Right lobe of liver (tissue), 6 donors: ENCODE measurements at places on chromosomes 1 and 21.

DNA sequence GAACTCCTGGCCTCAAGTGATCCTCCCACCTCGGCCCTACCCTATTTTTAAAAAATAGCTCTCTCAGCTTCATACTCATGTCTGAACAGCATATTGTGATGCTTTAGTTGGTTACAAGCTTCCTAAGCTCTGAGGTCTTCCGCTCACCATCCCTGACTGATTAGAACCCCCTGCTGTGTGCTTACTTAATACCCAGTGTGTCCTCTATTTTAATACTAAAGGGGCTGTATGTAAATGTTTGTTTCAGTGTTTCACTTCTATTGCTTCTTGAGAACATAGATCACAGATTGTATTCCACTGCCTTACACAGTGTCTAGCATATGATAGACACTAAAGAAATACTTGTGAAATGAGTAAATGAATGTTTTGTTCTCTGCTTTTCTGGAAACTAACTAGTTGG is 29.8 kb downstream of the ZYG11B start:
- DNase-seq = no peak

GRCh38 chr1:3308053-3308452 is 146.4 kb upstream of the ARHGEF16 start:
- DNase-seq = no peak

DNA sequence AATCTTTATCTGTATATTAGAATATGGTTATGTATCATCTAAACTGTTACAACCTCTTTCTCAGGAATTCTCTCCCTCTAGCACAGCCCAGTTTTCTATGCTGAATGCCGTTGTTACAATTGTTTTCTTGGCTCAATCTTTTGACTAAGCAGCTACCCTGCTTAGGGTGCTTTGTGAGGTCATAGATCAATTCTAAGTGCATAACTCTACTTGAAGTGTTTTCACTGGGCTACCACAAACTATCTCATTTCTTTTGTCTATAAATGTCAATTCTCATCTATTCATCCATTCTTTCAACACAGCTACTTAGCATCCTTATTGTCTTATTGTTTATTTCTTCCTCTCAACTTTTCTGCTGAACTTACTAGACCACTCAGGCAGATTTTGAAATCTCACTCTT is 77.1 kb downstream of the CEP350 start:
- DNase-seq = no peak

DNA sequence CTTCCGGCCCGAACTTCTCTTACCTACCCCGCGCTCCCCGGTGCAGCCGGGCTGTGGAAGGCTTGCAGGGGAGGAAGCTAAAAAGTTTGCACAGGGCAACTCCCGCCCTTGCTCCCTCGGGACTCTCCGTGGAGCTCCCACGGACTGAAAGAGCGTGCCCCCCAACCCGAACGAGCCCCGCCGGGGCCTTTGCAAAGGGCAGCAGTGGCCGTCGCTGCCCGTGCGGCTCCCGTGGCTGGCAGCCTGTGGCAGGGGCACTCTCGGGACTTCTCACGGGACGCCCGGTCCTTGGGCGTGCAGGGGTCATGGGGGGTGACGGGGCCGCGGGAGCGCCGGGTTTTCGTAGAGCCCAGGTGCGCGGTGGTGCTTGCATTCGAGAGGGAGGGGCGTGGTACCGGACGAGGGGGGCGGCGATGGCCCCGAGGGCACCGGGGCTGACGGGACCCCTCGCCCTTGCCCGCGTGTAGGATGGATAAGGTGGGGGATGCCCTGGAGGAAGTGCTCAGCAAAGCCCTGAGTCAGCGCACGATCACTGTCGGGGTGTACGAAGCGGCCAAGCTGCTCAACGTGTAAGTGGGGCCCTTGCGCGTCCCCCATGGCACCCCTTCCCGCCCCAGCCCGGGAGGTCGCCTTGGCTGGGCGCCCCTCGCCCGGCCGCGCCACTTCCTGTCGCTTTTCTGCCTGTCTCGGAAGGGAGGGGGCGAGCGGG is 711 bp downstream of the GADD45A start:
- peak; percentile 65 for DNase-seq

GRCh38 chr1:223271085-223271781 is 92.7 kb downstream of the SUSD4 start:
- DNase-seq = no peak

DNA sequence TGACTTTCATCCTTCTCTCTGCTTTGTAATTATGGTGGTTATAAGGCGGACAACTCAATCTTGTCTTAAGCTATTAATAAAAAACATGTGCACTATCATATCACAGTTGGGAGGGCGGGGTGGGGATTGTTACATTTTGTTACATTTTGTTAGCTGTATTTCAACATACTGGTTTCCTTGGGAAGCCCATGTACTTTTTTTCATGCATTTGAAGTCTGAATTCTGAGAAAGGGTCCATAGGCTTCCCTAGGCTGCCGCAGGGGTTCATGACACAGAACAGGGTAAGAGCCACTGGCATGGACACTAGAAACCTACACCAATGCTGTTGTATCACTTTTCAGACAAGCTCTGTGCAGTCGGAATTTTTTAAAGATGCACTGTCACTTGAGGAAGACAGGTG is 178.8 kb downstream of the ETS2 start:
- DNase-seq = no peak

DNA sequence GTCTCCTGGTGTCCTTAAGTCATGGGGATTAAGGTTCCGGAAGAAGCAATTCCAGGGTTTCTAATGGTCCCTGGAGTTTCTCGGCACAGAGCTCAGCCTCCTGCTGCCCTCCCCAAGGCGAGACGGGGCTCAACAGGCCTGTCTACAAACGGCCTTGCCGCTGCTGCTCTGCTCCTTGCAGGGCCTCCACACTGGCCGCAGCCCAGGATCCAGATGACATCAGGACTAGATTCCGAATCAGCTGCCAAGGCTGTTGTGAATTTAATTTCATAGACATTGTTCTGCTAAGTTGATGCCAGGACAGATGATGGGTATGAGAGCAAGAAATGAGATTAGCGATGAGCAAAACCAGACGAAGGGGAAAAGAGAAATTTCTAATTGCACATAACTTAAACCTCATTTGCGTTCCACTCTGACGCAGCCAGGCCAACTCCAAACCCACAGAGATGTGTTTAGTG is 103.6 kb upstream of the BACE2 start:
- DNase-seq = no peak

GRCh38 chr1:45846931-45847330 is 43.5 kb downstream of the MAST2 start:
- DNase-seq = no peak

DNA sequence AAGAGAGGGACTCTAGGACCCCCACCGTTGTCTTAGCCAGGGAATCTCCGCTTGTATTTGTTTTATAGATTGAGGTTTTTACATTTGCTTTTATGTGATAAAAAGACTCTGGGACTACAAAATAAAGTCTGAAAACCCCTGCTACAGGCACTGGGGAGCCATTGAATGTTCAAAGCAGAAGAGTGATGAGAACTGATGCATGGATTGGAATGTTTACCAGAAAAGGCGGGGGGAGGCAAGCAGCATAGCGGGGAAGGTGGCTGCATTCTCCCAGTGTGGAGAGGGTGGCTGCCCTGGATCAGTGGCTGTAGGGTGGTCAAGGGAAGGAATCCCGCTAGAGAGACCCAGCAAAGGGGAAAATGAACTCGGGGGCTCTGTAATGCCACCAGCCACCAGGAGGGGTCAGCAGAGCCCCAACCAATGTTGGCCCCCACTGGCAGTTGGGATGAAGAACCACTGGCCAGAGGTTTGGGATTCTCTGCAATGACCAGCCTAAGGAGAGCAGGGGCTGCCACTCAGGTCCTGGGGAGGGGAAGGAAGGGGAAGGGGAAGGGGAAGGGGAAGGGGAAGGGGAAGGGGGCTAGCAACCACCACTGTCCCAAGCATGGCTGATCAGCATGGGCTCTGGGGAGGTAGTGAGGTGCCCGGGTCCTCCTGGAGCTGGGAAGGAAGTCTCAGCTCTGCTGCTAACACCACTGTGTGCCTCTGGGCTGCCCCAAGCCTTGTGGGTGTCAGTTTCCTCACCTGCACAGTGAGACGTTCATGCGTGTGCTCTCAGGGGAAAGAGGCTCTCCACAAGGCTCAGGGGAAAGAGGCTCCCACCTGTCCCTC is 19.2 kb upstream of the PEF1 start:
- DNase-seq = peak; percentile 51

GRCh38 chr1:228096416-228097332 is 6.5 kb downstream of the C1orf35 start:
- no peak for DNase-seq

DNA sequence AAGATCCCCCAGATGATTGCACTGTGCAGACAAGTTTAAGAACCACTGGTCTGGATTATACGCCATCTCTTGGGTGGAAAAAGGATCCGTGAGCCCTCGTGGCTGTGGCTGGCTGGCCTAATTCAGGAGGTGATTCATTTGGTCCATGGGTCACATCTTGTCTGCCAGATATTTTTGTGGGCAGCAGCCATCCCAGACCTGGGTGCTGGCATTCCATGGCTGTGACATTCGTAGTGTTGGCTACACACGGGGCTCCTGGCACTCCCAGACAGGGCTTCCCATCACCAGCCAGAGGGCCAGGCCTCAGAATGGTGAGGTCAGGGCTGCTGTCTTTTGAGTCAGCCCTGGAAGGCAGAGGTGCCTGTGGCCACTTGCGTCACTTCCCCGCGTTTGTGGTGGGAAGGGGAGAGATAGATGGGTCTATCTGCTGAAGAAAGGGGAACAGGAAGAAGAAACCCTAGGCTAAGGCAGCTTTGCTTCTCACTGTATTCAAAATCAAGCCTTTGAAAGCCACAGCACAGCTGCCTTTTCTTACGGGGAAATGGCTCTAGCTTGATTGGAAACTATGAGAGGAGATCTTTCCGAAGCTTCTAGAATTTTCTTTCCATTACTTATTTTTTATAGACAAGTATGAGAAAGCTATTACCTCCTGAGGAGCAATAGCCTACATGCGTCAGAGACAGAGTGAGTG is 32.4 kb downstream of the EIF2D start:
- DNase-seq = peak; percentile 88

DNA sequence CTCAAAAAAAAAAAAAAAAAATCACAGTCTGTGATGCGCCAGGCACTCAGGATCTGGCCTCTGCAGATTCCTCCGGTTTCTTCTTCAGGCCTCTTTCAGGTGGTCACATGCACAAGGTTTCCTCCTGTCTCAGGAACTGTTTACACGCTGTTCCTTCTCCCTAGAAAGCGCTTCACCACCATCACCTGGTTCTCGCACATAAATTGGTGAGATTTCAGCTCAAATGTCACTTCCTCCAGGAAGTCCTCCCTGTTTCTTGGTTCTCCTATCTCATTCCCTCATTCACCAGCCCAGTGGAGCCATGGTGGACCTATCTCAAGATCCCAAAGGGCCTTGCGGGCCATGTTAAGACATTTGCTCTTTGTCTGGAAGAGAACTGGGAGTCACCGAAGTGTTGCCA is 26.7 kb downstream of the HMGN2 start:
- no peak for DNase-seq

DNA sequence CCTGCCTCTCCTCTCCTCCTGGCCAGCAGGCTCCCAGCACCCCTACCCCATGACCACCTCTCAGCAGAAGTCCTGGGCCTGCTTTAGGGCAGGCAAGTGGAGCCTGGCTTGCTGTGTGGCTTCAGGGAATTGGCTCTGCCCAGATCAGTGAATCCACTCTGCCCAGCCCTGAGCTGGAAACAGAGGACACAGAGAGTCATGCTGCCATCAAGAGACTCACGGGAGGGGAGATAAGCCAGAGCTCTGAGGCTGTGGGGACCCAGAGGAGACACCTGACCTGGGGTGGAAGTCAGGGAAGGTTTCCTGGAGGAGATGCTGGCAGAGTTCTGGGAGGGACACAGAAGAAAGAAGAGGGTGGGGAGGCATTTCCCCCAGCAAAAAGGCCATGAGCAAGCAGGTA is 54.2 kb downstream of the GLIS1 start:
- no peak for DNase-seq

GRCh38 chr21:29376556-29376955 is 77.8 kb downstream of the BACH1 start:
- peak; percentile 53 for DNase-seq

GRCh38 chr1:228276174-228276831 is 68.5 kb downstream of the OBSCN start:
- no peak for DNase-seq

DNA sequence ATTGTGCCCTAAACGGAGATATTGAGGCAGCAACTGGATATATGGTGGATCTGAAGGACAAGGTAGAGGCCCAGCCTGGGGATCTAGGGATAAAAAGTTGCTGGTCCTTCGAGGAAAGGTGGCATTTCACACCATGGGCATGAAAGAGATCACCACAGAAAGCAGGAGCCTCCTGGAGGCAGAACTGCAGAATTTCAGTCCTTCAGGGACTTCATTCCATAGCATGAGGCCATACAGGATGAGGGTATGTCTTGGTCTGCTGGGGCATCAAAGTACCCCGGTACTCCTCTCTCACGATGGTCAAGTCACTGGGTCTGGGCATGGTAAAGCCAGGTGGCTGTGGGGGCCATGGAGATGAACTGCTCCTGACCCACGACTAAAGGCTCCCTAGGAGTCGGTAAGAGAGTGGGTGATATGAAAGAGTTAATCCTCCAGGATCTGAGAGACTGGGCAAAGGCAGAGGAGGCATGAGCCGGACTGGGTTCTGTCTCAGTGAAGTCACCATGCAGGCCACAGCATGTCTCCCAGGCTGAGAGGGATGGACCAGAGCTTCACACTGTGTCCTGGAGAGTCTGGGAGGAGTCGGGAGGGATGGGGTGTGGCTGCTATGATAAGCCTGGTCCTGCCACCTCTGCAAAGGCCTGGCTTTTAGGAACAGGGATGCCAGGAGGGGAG is 5.8 kb upstream of the SPRR5 start:
- no peak for DNase-seq

GRCh38 chr21:25944672-25945213 is 210.0 kb downstream of the GABPA start:
- no peak for DNase-seq

DNA sequence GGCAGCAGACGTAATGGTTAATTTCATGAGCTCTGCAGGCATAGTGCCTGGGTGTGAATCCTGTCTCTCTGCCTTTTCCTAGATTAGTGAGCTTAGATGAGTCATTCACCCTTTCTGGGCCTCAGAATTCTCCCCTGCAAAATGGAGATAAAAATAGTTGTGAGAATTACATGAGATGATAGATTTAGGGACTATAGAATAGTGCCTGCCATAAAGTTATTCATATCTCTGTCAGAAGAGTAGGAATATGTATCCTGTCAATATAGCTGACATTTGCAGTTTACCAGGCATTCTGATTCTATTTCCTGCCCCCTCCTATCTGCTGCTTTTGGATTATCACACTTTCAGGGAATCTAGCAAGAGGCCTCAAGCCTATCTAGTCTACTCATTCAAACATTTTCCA is 112.0 kb downstream of the PDE4B start:
- no peak for DNase-seq
